ENCODE measurements at places on chromosomes 3 and 15.

DNA sequence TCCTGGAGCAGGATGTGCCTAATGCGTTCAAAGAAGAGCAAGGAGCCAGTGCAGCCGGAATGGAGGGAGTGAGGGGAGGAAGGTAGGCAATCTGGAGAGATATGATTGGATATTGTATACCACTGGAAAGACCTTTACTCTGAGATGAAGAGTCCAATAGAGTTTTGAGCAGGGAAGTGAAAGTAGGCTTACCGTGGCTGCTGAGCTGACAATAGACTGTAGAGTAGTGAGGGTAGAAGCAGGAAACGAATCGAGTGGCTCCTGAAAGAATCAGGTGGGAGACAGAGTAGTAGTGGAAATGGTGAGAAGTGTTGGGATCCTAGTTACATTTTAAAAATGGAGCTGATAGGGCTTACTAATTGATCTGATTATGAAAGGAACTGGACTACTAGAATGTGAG lies 51.8 kb upstream of the NUDT16 start:
- DNase-seq = no peak

GRCh38 chr3:117277816-117278215 lies 568.2 kb downstream of the TUSC7 start:
- no peak for DNase-seq

GRCh38 chr15:91268510-91268909 lies 168.5 kb downstream of the SV2B start:
- no peak for DNase-seq

DNA sequence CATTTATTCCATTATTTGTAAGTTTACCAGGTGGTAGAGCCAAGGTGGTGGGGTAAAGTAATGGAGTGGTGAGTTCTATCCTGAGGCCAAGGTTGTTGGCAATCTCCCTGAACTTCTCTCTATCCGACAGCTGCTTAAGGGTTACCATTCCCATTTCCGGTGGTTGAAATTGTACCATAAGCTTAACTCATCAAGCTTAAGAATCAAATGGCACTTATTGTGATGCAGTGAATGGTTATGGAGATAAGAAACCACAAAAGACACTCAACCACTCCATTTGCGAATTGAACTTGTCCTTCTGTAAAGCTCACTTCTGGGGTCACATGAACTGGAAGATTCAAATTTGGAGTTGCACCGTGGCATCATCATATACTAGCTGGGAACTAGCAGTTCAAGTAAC lies 287.4 kb upstream of the SLCO3A1 start:
- DNase-seq = no peak

DNA sequence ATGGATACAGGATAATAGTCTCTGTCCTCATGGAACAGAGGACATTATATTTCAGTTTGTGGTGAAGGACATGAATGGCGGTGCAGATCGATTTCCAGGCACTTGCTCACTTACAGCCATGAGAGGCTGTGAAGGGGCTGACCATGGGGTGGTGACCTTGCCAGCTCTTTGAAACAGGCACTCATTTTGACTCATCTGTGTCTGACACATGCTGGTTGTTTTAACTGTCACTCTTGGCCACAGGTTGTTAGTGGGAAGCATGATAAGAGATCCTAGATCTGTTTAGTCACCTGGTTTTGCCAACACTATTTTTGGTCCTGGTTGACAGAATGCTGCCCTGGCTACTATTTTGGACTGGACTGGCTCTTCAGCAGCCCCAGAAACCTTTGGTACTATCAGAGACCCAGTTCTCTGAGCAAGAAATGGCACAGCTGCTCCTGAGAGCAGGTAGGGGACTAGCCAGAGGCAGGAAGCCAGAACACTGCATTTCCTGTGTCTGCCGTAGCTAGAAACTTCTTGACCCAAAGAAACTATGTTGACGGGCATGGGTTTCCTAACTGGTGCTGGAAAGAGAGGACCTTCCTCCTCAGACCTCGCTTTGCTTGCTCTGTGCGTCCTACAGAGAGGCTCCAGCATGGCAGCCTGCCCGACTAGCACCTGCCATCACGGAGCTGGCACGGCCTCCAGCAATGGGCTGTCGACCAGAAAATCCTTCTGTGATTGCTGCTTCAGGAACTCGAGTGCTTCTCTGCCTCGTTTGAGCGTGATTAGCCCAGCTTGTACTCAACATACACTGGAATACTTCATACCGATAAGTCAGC lies 6.3 kb downstream of the PXYLP1 start:
- peak; percentile 11 for DNase-seq
